ENCODE measurements at places on chromosomes 7 and 10. TPM values are rescaled to one million over a fixed set of nuclear protein-coding genes. Genes with fewer than 3 reads are reported as not detected.

- DNase-seq, result peak; percentile 27
These were observed 32.7 kb upstream of the NPVF start for GRCh38 chr7:25260862-25261494.

- no peak for DNase-seq
These were observed 205.0 kb downstream of the DIP2C start for GRCh38 chr10:484441-484924.

DNA sequence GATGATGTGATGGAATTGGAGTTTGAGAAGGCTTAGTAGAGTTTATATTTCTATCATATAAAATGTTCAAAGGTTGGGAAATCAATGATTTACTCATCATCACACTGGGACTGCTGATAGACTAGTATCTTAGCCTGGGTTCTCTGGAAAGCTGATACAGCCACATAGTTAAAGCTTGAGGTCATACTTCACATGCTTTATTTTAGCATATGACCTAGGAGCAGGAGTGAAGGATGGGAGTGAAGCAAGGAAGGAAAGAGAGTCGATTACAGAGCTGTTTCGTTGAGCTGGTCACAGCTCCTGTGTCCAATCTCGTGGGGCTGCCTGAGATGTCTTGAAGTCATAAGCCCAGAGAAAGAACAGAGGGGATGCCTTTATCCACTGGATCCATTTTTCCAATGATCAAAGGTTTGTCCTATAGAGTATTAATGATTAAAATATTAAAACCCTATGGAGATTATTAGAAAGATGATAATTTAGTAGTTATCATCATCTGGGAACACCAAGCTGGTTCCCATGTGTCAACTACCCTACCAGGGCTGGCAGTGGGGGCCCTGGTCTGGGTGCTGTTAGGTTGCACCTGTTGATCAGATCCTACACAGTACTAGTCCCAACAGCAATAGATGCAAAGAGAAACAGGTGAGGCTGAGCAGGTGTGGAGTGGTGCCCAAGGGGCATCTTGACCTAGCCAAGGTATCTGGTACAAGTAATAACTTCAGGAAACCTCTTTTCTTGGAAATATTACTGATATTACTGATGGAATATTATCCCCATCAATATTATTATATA lies 77.8 kb downstream of the BAMBI start:
- DNase-seq, result peak; percentile 52

GRCh38 chr7:69817841-69818635 lies 219.8 kb downstream of the AUTS2 start:
- DNase-seq, result no peak

- no peak for DNase-seq
These were observed 75.6 kb downstream of the MICU1 start for GRCh38 chr10:72550239-72550638.

GRCh38 chr10:132608511-132609195 lies 71.1 kb downstream of the INPP5A start:
- no peak for DNase-seq

DNA sequence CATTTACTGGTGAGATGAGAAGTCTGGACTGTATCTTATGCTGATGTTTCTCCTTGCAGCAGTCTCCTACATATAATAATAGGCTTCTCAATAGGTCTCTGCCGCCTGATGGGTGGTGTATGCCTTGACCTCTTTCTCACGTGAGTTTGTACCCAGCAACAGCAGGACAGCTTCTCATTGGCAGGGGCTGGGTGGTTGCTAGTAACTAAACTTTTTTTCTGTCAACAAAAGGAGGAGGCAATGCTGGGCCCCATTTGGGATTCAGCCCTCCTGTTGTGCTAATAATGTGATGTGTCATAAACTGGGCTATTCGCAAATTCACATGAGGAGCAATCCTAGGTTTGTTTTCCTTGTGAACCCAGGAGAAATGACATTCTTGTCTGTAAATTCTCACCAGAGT lies 533.6 kb downstream of the GATA3 start:
- DNase-seq, result no peak

- DNase-seq, result peak; percentile 85
These were observed 121.6 kb upstream of the ZNF92 start for GRCh38 chr7:65251851-65252620.

DNA sequence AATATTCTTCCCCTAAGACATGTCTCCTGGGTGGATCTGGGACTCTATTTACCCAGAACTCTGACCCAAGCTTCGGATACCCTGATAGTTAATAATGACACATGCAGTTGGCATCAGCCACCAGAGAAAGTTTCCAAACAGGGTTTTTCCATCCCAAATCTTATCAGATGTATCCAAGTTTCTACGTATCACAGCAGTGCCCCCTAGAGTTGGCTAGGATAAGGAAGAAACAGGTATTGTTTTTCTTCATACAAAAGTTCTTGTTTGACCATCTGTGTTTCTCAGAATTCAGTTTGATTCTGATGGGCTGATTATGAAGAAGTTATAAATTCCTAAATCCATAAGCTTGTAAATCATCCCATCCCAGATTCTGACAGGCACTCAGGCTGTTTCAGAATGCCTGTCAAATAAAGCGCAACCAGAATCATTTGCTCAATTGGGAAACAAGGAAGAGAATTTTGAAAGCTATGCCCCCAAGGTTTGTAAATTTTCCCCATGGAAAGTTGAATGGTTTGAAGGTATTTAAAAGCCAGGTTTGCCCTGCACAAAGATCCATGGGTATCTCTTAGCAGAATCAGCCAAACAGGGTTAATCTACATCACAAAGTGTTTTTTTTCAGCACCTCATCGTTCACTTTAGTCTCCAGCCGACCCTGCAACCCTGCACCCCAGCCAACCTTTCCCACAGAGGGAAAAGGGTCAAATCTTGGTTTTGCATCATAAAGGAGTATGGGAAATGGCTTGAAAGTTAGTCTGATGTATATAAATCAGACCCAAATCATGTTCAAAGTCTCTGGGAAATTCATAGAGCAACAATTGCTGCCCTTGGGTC lies 47.4 kb downstream of the NRAP start:
- DNase-seq, result peak; percentile 28

Gene CALCR
- polyA plus RNA-seq, result not detected

Gene GPR26
- not detected for polyA plus RNA-seq

Gene ASAH2B
- polyA plus RNA-seq, result 3.6 TPM

Gene PAX4
- 0.65 TPM for polyA plus RNA-seq

Gene MEOX2
- polyA plus RNA-seq, result 1.00 TPM

Gene TFR2
- polyA plus RNA-seq, result 16.8 TPM

Gene GIMAP4
- not detected for polyA plus RNA-seq

Gene VPS37D
- 7.5 TPM for polyA plus RNA-seq
